ENCODE measurements at places on chromosomes 3 and 15.

- no peak for DNase-seq
These were observed 942.0 kb downstream of the SQOR start for GRCh38 chr15:46576646-46577395.

GRCh38 chr3:95926904-95927501, 887.4 kb upstream of the EPHA6 start:
- DNase-seq = no peak

- DNase-seq = no peak
These were observed 191.1 kb downstream of the PLCH1 start for GRCh38 chr3:155553780-155554179.

DNA sequence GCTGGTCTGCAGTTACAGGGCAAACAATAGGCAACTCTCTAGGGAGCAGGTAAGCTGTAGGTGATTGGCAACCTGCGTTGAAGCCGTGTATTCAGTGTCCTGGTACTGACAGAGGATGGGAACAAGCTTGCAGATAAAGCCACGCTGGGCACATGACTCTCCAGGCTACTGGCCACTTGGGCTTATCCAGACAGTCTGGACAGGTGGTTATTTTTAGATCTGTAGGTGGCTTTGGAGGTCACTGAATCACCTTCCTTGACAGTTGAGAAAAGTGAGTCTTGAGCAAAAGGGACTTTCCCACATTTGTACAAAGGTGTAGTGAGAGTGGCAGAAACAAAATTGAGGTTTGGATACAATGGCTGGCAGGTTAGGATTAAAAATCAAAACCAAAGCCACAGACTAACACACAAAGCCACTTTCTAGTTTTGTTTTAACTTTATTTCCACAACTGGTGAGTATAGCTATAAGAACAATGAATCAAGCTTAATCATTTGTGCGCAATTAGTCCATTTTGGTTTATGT, 22.3 kb upstream of the IL1RAP start:
- no peak for DNase-seq

GRCh38 chr3:123348471-123349200, 100.3 kb downstream of the ADCY5 start:
- DNase-seq = no peak

DNA sequence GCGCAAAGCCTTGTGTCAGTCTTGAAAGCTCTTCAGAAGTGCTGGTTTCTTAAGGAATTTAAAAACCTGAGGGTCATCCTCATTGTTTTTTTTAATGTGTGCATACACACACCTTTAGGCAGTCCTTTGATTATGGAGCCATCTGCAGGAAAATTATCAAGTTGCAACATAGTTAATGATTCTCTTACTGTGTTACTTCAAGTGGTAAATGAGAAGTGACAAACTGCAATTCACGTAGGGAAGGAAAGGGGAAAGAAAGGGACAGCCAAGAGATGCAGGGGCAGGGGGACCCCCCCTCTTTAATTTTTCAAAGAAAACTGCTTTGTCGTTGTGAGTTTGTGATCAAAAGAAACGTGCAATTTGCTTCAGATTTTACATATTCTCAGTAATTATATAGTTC, 162.4 kb upstream of the CGNL1 start:
- peak; percentile 95 for DNase-seq

- no peak for DNase-seq
These were observed 7.8 kb upstream of the WNT7A start for GRCh38 chr3:13887495-13888300.

- no peak for DNase-seq
These were observed 68.4 kb downstream of the TLE3 start for GRCh38 chr15:70029297-70029701.

DNA sequence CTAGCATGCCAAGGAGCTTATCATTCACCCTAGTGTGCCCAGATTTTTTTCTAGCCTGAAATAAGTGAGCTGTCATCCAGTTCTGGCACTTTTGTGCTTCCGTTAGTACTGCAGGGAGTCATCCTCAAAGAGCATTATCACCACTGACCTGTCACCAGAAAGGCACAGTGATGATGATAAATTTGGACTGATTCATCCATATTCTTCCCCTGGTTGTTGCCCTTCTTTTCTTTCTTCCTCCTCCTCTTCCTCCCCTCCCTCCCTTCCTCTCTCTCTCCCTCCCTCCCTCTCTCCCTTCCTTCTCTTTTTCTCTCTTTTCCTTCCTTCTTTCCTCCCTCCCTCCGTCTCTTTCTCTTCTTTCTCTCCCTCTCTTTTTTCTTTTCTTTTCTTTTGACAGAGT, 21.3 kb downstream of the SLC35G2 start:
- no peak for DNase-seq

- no peak for DNase-seq
These were observed 574 bp downstream of the CASR start for GRCh38 chr3:122183893-122184590.

- DNase-seq = no peak
These were observed 240.2 kb downstream of the CD47 start for GRCh38 chr3:107850681-107851080.

DNA sequence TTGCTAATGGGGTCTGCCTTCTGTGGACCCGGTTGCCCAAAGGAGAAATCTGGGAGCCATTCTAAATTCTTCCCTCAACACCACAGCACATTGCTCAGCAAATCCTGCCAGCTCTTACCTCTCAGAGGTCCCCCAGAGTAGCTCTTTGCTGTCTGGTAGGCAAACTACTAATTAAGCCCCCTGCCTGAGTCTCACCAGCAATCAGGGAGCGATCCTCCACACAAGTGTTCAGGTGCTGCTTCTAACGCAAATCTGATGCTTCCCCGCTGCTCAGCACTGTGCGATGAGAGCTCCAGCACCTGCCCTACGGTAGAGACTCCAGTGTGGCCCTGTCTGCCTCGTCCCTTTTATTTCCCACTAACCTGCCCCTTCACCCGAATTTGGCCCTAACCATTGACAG, 60.5 kb downstream of the HCN4 start:
- DNase-seq = no peak

- DNase-seq = no peak
These were observed 87.0 kb upstream of the NECTIN3 start for GRCh38 chr3:110984456-110985250.

DNA sequence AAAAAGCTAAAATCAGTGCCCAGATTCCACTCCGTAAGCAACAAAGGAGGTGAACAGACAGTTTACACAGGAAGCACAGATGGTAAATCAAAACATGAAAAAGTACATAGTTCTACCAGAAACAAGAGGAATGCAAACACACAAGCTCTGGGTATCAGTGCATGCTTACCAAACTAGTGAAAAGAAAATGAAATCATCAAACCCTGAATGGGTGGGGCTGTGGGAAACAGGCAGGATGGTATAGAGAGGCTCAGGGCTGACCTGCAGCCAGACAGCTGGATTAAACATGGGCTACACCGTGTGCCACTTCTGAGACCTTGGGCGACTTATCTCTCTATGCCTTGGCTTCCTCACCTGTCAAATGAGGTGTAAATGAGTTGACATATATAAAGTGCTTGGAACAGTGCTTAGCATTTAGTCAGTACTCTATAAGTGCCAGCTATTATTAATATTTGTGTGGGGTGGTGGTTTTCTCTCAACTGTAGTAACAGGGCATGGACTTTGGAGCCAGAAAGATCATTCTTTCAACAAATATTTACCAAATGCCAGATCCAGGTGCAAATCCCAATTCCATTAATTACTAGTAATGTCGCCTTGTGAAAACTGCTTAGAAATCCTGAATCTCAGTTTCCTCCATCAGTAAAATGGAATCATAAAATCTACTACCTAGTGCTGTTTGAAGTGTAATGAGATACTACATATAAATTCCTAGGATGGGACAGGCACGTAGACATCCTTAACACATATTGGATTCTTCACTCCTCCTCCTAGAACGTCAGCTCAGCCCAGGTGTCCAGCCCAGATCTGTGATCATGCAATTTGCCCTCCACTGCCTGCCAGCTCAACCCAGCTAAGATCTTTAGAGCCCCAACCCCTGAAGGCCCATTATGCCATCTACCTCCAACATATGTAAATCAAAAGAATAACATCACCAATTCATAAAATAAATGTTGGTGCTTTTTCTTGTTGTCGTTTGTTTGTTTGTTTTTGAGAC, 55.5 kb upstream of the SMAD3 start:
- no peak for DNase-seq

- no peak for DNase-seq
These were observed 69.2 kb upstream of the DCP1A start for GRCh38 chr3:53416530-53416929.

DNA sequence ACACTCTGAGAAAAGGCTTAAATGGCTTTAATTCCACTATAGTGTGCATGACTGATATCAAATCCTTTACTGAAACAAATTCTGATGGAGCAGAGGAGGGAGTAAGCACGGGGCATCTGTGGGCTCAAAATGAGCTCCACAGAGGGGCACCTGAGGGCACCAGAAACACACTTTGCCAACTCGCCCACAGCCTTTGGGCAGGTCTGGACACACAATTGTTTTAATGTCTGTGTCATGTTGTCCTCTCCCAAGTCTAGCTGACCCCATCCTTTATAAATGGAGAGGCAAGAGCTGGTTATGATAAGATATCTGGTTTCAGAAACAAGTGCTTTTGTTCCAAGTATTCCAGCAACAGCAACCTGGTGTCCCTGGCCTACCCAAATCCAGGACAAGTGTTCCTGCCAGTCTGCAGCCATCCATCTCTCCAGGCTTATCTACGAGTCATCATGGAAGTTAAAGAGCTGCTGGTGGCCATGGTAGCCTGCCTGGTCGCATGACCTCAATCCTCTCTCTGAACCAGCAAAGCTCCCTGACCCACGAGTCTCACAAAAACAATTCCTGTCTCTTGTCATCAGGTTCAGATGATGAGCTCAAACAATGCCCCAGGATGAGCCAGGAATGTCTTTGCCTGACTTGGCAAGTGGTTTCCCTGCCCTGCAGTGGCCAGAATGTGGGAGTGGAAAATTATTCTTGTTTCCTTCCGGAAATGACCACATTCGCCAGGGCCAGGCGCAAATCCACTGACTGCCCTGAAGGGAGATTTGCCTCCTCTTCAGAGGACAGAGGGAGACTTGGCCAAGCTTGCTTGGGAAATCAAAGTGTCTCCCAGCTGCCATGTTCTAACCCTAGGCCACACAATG, 64.4 kb upstream of the TPM1 start:
- no peak for DNase-seq

DNA sequence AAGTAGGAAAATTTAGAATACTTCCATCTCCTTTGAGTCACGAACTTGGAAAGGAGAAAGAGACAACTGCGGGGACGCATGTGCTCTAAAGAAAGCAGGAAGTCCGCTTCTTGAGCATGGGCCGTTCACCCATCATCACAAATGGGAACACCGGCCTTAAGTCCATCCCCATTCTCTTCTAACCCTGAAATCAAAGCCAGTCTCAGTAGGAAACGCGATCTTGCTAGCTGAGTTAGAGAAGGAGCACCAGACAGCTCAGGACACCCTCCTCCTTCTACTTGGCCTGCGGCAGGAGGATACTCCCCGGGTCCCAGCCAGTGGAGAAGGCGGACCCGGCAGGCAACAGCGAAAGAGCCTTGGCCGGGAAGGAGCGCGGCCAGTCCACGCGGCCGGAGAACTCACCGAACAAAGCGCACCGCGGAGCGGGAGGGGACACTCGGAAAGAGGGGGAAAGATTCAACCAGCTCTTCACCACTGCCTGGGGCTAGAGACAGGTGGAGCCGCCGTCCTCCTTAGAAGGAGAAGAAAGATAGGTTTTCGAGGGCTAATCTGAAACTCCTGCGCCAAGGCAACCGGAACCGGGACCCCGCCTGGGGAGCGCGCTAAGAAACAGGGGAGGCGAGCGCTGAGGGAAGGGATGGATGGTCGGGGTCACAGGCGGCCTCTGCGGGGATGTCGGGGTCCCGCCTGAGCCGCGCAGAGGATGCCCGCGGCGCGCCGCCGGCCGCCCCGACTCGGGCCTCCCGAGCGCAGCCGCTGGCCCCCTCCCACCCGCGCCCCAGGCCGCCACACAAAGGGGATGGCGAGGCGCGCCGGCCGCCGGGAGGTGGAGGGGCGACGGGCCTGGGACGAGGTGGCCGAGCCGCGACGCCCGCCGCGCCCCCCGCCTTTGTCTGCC, 818 bp downstream of the SLC4A7 start:
- DNase-seq = no peak

GRCh38 chr3:99962703-99963102, 145.0 kb downstream of the CMSS1 start:
- no peak for DNase-seq
